ENCODE measurements at places on chromosomes 12 and 14. TPM values are rescaled to one million over a fixed set of nuclear protein-coding genes. Genes with fewer than 3 reads are reported as not detected.

- no peak for DNase-seq
- no peaks in the 10 kb centered on the region for H3K4me1 ChIP-seq
- no peaks in the 10 kb centered on the region for H3K36me3 ChIP-seq
- no peak overlapping the region for H3K27ac ChIP-seq
- H3K4me3 ChIP-seq: no peak overlapping the region
- no peaks in the 10 kb centered on the region for H3K27me3 ChIP-seq
These were observed 107.7 kb upstream of the CAND1 start for GRCh38 chr12:67161322-67161918.

DNA sequence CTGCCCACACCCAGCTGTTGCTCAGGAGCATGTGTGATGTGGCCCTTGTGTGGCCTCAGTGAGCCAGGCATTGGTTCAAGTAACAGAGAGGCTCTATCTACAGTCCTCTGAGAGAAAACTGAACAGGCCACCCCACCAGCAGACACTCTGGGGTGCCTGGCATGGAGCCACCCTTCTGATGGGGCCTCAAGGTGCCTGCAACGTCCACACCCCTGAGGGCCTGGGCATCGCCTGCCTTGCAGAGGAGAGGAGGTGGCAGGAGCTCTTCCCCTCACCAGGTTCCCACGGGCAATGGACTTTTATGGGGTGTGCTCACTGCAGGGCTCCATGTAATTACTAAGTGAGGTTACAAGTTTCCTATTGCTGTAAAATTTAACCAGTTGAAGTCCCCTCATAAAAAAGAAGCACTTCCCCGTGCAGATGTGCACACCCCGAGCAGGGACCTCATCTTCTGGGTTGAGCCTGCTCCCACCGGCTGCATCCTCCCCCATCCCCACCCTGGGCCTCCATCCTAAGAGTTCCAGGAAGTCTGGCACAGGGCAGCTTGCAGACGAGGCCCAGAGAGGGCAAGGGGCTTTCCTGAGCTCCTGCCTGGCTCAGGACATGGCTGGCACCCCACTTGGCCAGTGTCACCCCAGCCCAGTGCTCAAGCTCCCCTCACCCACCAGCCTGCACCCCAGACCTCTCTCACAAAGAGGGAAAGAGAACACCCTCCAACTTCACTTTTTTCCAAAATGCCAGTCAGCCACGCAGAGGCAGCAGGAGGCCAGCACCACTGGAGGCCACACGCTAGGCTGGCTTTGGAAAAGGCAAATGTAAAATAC, 270.4 kb upstream of the RTL1 start:
- H3K4me1 ChIP-seq: peaks cover 3% of the 10 kb centered on the region
- no peak overlapping the region for H3K27ac ChIP-seq
- no peak for DNase-seq

DNA sequence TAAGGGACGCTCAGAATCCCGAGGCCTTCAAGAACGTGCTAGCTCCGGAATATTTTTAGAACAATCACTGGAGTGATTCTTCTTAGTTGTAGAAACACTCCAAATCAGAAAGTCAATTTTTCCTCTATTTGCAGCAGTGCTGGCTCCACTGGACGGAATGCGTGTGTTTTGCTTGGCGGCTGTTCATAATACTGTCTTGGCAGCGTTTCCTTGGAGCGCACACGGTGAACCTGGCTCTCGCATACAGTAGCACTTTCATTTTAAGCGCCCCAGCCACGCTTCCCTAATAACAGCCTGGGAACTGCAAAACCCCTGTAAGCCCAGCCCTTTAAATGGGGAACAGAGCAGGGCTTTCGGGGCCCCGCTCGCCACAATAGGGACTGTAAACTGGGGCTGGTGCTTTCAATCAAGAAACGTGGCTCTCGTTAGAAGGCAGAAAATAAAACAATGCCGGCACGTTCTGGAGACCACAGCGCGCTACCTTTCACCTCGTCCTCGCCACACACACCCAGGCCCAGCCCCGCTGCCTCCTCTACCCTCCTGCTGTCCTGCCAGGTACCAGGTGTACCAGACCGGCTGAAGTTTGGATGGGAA, 79.9 kb downstream of the BCL11B start:
- H3K4me3 ChIP-seq: peak overlapping the region; percentile 34
- peak; percentile 71 for DNase-seq
- H3K36me3 ChIP-seq: no peaks in the 10 kb centered on the region
- H3K27ac ChIP-seq: no peak overlapping the region
- H3K4me1 ChIP-seq: peaks cover 4% of the 10 kb centered on the region

DNA sequence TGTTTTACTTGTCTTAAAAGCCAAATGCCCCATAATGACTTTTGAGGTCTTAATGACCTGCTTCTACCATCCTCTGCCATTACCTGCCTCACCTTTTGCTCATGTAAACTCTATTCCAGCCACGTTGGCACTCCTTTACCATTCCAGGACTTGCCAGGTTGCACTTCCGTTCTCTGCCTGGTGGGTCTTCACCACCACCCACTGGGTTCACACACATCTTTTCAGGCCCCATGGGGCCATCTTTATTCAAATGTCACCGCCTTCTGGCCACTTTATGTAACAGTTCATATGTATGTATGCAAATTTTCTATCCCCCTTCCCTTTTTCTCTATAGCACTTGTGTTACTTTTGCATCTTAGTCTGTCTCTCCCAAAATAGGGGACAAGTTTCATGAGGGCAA, 57.7 kb downstream of the ATP2A2 start:
- no peak overlapping the region for H3K27ac ChIP-seq
- no peak for DNase-seq
- H3K27me3 ChIP-seq: no peaks in the 10 kb centered on the region

Gene ASCL1
- 0.58 TPM for total RNA-seq

Gene SCN8A
- total RNA-seq: 1.5 TPM

Gene P2RX7
- 4.7 TPM for total RNA-seq

Gene ABCC9
- total RNA-seq: 54.8 TPM

Gene A2M
- total RNA-seq: 222 TPM

DNA sequence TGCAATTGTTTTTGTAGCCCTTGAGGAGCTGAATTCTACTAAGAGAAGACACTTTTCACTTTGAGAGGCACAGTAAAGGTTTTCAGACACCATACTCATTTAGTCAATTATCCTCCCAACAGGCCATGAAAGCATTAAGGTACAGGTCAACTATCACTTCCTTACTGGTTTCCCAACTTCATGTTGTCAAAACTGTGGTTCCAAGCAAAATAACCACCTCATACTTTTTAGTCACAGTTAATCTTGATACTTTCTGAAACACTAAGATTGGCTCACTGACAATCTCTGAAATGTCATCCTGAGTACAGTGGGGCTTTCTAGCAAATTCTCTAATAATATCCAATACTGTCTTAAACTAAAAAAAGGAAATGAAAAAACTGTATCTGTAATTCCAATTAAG, 71.7 kb downstream of the SLC2A13 start:
- H3K27ac ChIP-seq: no peak overlapping the region
- H3K4me3 ChIP-seq: no peak overlapping the region
- H3K4me1 ChIP-seq: no peaks in the 10 kb centered on the region
- no peaks in the 10 kb centered on the region for H3K27me3 ChIP-seq

Gene PUS1
- total RNA-seq: 19.3 TPM

DNA sequence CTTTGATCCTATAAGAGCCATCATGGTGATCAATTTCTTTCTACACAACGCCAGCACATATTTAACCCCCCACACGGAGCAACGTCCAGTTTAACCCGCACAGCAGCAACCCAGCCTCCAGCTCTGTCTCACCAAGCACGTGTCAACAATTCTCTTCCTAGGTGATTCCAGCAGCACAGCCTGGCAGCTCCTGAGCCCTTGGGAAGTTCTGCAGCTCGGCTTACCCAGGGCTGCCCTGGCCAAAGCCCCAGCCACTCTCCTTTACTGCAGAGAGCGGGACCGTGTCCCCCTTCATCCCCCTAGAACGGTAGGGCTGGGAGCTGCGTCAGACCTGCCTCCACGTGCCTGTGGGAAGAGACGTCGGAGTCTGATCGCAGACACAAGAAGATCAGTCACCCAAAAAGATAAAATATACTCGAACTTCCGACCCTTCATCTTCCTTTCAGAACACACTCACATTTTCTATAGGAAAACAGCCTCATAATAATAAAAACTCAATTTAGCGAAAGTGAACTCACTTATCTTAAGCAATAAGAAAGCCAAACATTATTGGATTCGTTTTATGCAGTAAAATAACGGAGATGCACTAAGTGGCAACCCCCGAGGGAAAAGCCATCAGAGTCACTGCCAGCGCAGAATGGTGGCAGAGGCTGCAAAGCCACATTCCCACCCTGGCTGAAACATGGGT, 7.6 kb downstream of the TMEM121 start:
- no peak overlapping the region for H3K27ac ChIP-seq
- no peak overlapping the region for H3K4me3 ChIP-seq
- DNase-seq: no peak
- H3K36me3 ChIP-seq: no peaks in the 10 kb centered on the region
- H3K27me3 ChIP-seq: no peaks in the 10 kb centered on the region

GRCh38 chr12:52231305-52232202, 1.5 kb upstream of the KRT7 start:
- H3K27me3 ChIP-seq: no peaks in the 10 kb centered on the region
- H3K4me1 ChIP-seq: peaks cover 7% of the 10 kb centered on the region
- H3K4me3 ChIP-seq: no peak overlapping the region
- no peaks in the 10 kb centered on the region for H3K36me3 ChIP-seq
- no peak overlapping the region for H3K27ac ChIP-seq
- DNase-seq: no peak

DNA sequence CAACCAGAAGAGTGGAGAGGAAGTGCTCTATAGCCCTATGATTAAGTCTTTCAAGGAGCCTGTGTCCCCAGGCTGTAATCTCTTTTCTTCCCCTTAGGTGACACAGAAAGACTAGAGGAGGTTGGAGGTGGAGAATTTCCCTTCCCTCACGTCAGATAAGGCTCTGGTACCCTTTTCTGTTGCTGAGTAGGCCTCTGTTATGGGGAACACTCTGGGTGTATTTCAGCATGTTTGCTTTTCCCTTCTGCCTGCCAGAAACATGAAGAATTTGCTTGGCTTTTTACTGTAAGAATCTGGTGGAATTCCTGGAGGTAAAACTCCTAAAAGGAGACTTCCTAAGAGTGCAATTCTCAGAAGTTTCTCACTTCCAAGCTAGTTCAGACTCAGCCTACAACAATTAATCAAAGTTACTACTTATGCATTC, 58.3 kb downstream of the SIX1 start:
- no peak overlapping the region for H3K4me3 ChIP-seq
- no peak overlapping the region for H3K27ac ChIP-seq
- no peaks in the 10 kb centered on the region for H3K4me1 ChIP-seq
- no peaks in the 10 kb centered on the region for H3K27me3 ChIP-seq

Gene PIANP
- total RNA-seq: not detected

GRCh38 chr12:29783773-29784666, at the start of gene TMTC1:
Gene TMTC1 (minus strand): TSS chr12:29783942. CDS start chr12:29783751, 191 bp downstream.
- H3K4me1 ChIP-seq: no peaks in the 10 kb centered on the region
- H3K27me3 ChIP-seq: no peaks in the 10 kb centered on the region
- H3K27ac ChIP-seq: peak within 1 kb of the TSS; percentile 87
- H3K4me3 ChIP-seq: peak within 1 kb of the TSS; percentile 57
- H3K36me3 ChIP-seq: no peaks in the 10 kb centered on the region

DNA sequence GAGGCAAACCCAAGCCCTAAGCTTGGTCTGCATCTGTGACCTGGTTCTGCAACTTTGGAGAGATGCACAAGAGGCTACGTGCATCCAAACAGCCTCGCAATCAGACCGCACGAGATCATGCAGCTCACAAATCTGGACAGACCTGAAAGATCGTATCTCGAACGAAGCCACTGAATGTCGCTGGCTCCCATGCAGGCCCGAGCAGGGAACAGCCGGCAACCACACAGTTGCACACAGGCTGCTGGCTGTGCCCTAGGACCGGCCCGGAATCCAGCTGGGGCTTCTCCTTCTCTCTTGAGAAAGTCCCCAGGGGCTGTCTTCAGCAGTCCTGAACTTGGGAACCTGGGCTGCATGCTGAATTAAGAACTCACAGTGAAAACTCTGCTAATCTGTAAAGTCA, 27.9 kb downstream of the WNT5B start:
- H3K4me1 ChIP-seq: peaks cover 8% of the 10 kb centered on the region
- no peak for DNase-seq
- H3K27me3 ChIP-seq: no peaks in the 10 kb centered on the region
- H3K36me3 ChIP-seq: no peaks in the 10 kb centered on the region
- no peak overlapping the region for H3K4me3 ChIP-seq

DNA sequence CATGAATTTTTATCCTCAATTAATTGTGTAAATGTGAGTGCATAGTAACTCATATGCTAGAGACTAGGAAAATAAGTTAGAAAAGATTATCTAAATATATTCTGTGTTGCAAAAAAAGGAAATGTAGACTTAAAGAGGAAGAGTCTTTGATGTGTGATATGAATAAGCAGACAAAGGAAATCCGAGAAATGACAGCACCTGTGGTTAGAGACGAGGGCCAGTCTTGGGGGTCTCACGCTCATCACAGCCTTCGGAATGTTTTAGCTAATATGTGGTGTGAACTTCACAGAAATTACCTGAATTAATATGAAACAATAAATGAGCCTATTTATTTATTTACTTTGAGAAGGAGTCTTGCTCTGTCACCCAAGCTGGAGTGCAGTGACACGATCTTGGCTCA, 11.6 kb downstream of the ATP6V0A2 start:
- H3K27me3 ChIP-seq: no peaks in the 10 kb centered on the region
- H3K4me3 ChIP-seq: no peak overlapping the region
- H3K4me1 ChIP-seq: no peaks in the 10 kb centered on the region

DNA sequence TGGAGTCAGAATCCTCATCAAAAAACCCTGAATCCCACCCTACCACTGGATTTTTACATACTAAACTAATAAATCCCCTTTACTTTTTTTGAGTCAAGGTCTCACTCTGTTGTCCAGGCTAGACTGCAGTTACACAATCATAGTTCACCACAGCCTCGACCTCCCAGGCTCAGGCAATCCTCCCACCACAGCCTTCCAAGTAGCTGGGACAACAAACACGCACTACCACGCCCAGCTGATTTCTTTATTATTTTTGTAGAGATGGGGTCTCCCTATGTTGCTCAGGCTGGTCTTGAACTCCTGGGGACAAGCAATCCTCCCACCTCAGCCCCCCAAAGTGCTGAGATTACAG, 24.3 kb downstream of the SPTSSA start:
- no peaks in the 10 kb centered on the region for H3K27me3 ChIP-seq
- H3K36me3 ChIP-seq: no peaks in the 10 kb centered on the region
- H3K4me1 ChIP-seq: peaks cover 6% of the 10 kb centered on the region
- no peak overlapping the region for H3K27ac ChIP-seq

DNA sequence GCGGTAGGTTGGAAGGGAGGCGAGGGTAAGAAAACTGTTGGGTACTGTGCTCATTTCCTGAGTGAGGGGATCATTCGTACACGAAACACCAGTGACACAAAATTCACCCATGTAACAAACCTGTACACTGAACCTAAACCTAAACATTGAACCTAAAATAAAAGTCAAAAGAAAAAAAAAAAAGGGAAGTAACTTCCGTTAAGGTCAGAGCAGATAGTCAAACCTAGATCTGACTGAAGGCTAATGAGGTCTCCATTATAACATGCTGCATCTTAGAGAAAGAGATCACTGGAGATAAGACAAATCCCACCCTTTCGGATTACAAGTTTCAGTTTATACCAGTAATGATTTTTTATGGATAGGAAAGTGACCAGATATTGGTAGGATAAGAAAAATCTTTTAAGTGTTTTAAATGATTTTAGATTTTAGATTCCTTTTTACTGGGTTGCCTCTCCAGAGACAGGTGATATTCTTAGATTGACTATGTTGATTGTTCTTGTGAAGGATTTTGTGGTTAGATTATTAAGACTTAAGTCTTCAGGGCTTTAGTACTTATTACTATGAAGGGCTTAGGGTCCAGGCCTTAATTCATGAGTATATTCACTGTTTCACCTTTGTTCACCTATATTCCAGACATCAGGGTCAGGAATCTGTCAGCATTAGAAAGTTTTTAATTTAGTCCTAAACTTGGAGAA, 11.2 kb upstream of the NCKAP1L start:
- H3K27ac ChIP-seq: no peak overlapping the region
- H3K4me1 ChIP-seq: no peaks in the 10 kb centered on the region
- no peaks in the 10 kb centered on the region for H3K36me3 ChIP-seq
- DNase-seq: no peak
- H3K4me3 ChIP-seq: no peak overlapping the region
